ENCODE measurements at places on chromosomes 5 and 9.

GRCh38 chr9:109409773-109410397 lies 88.2 kb downstream of the PTPN3 start:
- no peak for DNase-seq

- no peak for DNase-seq
These were observed 159.9 kb upstream of the RAI14 start for GRCh38 chr5:34496260-34496691.

GRCh38 chr5:89723907-89724306 lies 685.6 kb downstream of the CETN3 start:
- DNase-seq = no peak

DNA sequence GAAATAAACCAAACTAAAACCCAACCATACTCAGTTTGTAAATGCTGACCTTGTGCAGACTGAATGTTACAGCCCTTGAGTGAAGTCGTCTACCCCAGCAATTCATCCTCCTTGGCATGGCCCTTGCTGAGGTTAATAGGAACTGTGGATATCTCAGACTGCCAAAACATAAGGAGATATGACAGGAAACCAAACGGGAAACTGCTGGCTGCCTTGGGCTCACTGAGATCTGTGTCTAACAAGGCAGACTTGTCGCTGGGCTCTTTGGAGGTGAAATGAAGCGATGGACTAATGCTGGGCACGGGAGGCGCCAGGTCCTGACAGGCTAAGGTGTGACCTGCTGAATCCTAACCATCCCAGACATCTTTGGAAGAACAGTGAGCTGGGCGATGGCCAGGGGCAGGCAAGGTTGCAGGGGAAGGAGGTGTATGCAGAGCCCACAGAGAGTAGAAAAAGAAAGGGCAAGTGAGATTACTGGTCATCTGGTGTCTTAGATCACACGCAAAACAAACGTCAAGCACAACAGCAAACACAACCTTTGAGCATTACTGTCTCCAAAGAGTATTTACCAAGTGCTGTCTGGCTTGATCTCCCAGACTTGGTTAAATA lies 44.6 kb upstream of the ALDH1A1 start:
- DNase-seq = no peak

- DNase-seq = peak; percentile 90
These were observed at the start of gene DIAPH1 for GRCh38 chr5:141618804-141619554. DIAPH1 (minus strand) TSS chr5:141619000; CDS start chr5:141618914, 86 bp downstream.

- no peak for DNase-seq
These were observed 782.9 kb downstream of the CDH12 start for GRCh38 chr5:22070186-22070728.

DNA sequence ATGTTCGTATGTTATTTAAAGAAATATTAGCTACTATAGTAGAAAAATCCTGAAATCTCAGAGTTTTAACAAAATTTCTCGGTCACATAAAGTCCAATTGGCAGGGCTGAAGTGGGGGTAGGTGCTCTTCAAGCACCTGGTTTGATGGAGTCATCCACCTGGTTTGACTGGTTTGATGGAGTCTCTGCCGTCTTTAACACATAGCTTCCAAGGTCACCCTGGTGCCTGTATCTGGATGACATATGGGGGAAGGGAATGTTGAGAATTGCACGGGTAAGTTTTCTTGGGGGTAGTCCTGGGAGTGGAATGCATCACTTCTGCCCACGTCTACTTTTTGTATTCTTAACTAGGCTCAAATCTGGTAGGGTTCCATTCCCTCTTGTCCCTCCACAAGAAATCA lies 351.2 kb downstream of the SH3GL2 start:
- no peak for DNase-seq

GRCh38 chr9:105405514-105406131 lies 42.2 kb upstream of the FSD1L start:
- no peak for DNase-seq

All from esophagus squamous epithelium (tissue), 5 donors.